ENCODE measurements at places on chromosomes 2 and 18. TPM values are rescaled to one million over a fixed set of nuclear protein-coding genes. Genes with fewer than 3 reads are reported as not detected.

Gene TCF7L1
- 4.5 TPM for total RNA-seq

Gene CPO
- total RNA-seq: not detected

Gene PRSS56
- total RNA-seq: not detected

Gene ASPRV1
- total RNA-seq: 0.16 TPM

Gene BZW1
- total RNA-seq: 268 TPM

Gene FSIP2
- total RNA-seq: 0.24 TPM

Gene PSMA8
- not detected for total RNA-seq

Gene TUBA3E
- total RNA-seq: not detected

Gene SERPINB11
- 7.1 TPM for total RNA-seq

Gene GCG
- not detected for total RNA-seq

Gene PPP1R7
- total RNA-seq: 74.7 TPM

Gene EMX1
- not detected for total RNA-seq

Gene ALPP
- total RNA-seq: not detected

Gene SERPINB13
- 281 TPM for total RNA-seq

Gene FAM237A
- not detected for total RNA-seq

- no peak for ATAC-seq
Measured at GRCh38 chr18:58191626-58192025, 147.6 kb downstream of the NEDD4L start.

- ATAC-seq: no peak
Measured at GRCh38 chr2:33288011-33288410, 188.4 kb upstream of the RASGRP3 start.

GRCh38 chr2:221477714-221478484 lies 94.2 kb downstream of the EPHA4 start:
- no peak for ATAC-seq

DNA sequence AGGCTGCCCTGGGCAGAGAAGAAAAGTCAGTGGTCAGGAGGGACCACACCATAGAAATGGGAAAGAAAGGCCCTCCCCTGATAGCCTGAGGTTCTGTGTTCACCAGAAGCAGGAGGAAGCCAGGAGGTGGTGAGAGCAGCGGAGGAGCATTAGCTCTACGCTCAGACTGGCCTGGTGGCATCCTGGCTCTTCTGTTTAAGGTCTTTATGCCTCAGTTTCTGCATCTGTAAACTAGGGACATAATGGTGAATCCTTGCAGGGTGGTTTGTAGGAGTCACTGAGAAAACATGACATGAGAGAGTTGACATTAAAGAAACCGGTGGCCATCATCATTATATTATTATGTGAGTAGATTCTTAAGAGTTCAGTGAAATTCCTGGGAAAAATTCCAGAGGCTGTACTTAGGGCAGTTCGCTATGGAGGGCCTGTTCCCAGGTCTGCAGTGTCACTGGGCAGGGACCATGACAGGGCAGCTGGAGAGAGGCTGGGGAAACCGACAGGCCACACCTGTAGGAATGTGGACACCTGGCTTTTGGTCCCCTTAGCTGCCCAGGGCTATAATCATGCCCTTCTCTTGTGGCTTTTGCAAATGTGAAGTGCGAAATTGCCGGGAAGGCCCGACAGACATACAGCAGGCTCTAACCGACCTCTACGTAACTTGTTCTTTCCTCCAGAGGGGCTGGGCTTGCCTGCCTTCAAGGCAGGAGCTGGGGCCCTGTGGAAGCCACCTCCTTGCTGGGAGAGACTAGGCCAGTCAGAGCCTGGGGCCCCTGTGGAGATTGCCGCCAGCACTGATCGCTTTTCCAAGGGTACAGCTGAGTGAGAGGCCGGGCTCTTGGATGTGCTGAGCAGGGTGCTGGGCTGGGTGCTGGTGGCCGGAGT lies 31.0 kb downstream of the GLI2 start:
- ATAC-seq: no peak

- ATAC-seq: no peak
Measured at GRCh38 chr2:157726946-157727345, 98.3 kb upstream of the ACVR1C start.

DNA sequence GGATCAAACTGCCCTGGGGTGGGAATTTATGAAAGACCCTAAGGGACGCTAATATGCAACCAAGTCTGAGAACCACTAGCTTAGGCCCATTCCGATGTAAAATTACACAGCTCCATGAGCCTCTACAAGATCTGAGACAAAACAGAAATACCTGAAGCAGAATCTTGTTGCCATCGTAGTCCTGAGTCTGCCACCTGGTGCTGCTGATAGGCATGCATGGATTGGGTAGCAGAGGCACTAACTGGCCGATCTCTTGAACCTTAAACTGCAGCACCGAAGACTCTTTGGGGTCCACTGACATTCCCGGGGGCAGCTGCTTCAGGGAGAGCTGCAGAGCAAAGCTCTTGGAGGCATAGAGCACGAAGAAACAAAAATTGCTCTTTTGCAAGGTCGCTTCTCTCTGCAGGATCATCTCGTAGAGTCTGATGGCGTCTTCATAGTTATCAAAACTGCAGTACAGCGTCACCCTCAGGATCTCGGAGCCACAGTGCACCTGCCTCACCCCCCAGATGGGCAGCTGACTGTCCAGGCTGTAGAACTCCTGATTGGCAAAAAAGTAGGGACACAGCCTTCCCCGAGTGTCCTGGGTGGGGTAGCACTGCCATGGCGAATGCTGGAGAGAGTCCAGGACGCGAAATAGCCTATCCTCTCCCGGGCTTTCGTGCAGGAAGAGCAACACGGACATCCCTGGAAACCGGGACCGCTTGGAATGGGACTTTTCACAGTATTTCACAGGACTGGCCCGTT lies 848 bp downstream of the FAM124B start:
- peak; percentile 13 for ATAC-seq

GRCh38 chr2:224687156-224687555 lies 29.0 kb downstream of the CCDC195 start:
- ATAC-seq: no peak

GRCh38 chr18:59904011-59904601 lies 4.3 kb downstream of the PMAIP1 start:
- ATAC-seq: no peak

- ATAC-seq: no peak
Measured at GRCh38 chr2:217948897-217949296, 53.9 kb downstream of the TNS1 start.

DNA sequence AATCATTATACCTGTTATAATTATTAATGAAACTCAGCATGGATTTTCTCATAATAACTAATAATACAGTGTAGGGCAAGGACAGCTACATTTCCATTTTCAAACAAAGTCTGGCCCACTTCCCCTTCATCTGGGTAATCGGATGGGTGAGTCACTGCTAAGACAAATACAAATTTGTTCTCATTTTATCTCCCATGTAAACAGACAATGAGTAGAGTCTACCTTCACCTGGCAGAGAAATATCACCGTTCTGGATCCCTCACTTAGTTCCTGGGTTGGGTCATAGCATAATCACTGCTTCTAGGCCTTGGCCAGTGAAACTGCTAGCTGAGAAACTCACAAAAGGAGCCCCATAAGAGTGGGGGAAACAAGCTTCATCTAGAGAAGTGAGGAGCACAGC lies 9.2 kb downstream of the CNTNAP5 start:
- no peak for ATAC-seq

GRCh38 chr2:239890206-239890746 lies 134.9 kb downstream of the NDUFA10 start:
- ATAC-seq: no peak

DNA sequence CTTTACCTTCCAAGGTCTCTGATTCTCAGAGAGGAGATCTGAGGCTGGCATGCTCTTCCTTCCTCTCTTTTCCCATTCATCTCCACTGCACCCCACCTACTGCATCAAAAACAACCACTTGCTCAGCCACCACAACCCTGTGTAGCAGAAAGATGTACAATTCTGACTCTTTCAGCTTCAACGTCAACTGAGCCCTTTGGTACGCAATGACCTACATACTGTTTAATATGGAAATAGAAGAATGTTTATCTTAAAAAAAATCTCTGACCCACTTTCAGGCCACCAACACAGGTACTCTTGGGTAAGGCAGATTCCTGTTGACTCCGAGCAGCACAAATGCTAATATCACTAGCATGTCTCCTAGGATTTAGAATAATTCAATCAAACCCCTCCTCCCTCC lies 76.2 kb upstream of the AFF3 start:
- ATAC-seq: no peak

DNA sequence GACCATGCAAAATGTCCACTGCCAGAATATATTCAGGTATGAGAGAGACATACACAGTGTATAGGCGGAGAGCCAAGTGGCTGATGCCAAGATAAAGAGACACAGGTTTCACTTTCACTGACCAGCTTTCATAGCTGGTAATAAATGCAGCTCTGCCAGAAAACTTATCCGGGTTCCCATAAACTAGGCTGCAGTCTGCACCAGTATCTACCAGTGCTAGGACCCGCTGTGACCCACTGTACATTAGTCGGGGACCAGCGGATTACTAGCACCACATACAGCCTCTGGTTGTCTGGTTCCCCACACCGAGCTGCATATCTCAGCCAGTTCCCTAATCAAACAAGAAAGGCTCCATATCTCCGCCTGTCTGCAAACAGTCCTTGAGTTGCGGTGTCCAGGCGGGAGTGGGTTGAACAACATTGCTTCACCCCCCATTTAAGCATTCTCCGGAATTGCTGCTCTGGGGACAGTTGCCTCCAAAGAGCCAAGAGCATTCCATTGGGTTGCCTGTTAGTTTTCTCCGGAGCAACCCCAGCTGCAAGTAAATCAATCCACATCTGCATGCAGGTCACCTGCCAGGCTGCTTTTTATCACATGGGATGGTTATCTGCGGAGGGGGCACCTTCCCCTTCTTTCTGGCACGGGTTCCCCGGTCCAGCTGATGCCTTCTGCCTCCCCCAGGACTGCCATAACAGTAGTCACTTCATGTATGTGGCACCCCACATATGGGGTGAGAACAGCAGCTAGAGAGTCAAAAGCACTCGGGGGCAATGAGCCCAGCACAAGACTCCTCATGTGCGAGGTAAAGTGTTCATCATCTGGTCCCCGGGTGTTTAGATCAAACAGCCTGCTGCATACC lies 18.0 kb upstream of the KLHL23 start:
- no peak for ATAC-seq

- no peak for ATAC-seq
Measured at GRCh38 chr2:99876956-99877355, 265.4 kb downstream of the AFF3 start.

DNA sequence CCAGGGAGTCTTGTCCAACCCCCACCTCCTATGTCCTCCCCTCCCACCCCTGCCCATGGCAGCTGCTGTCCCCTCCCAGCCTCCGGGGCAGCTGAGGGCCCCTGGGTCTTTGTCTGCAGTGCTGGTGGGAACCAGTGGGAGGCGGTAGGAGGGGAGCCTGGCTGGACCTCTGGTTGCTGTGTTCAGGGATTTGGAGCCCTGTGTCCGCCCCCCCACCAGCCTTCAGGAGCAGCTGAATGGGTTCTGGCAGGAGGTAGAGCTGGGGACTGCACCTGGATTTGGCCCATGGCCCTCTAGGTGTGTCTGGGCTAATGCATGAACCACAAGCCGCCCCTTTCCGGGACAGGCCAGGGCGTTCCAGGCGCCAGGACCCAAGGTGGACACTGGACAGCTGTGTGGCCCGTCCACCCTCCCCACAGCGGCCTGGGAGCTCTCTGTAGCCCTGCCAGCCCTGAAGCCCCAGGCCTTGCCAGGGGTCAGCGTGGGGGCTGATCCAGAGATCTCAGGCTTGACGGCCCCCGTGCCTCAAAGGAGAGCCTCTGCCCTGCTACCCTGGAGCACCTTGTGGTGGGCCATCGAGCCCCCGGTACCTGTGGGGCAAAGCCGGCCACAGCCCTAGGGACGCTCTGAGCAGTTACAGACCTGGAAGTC lies 25.4 kb downstream of the GPC1 start:
- ATAC-seq: no peak

- ATAC-seq: no peak
Measured at GRCh38 chr2:199602271-199602895, 144.6 kb upstream of the SATB2 start.

DNA sequence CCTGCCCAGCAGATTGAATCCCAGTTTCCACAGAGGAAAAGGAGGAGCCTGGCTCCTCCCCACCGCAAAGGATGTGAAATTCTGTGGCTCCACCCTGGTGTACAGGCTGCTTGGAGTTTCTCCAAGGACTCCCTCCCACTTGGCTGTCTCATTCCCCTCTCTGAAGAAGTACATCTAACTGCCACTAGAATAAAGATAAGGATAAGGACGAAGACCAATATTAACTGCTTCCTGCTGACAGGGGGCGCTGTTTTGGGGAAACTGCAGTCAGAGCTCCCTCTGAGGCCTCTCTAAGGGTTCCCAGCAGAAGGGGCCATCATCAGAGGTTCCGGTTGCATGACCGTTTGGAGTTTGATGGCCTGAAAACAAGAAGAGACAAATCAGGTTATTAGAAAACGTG lies 790.9 kb downstream of the CPS1 start:
- ATAC-seq: no peak

DNA sequence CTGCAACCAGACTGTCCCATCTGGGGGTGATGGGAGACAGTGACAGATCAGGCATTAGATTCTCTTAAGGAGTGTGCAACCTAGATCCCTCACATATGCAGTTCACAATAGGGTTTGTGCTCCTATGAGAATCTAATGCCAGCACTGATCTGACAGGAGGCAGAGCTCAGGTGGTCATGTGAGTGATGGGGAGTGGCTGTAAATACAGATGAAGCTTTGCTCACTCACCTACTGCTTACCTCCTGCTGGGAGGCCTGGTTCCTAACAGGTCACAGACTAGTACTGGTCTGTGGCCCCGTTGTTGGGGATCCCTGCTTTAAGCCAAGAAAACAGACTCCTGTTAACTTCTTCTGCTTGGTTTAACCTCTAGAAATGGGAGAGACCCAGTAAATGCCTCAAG lies 3.2 kb downstream of the CYP27A1 start:
- ATAC-seq: no peak

DNA sequence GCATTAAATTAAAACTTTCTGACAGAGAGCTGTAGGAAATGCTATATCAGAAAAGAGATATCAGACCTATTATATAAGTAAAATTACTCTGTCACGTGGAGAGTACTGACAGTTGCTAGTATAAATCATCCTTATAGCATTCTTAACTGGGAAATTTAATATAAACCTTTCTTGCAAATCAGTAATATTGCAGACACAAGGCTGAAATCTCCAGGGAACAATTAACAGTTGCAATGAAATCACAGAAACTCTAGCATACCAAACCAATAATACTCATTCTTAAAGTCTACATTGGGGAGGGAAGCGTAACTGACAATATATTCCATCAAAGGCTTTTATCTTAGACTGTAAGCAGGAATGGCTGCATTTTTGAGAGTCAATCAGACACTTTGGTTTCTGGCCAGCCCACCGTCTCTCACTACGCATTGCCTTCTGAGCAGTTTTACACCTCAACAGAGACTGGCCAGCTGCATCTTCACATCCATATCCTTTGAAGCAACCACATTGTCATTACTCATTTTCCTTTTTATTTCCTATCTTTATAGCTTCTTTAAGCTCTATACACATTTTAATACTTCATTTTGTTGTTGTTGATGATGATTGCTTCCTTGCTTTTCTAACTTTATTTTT lies 536.0 kb upstream of the CDH2 start:
- no peak for ATAC-seq

- no peak for ATAC-seq
Measured at GRCh38 chr2:118853129-118853640, 5.7 kb upstream of the EN1 start.

- ATAC-seq: no peak
Measured at GRCh38 chr2:222545823-222546795, 109.8 kb downstream of the FARSB start.

GRCh38 chr2:120174963-120175581 lies 48.1 kb downstream of the TMEM185B start:
- ATAC-seq: peak; percentile 35
